AML-193 (cell line): ENCODE measurements at places on chromosomes 1 and 21.

- DNase-seq = no peak
These were observed 16.8 kb downstream of the MAB21L3 start for GRCh38 chr1:116127848-116128540.

- no peak for DNase-seq
These were observed 14.6 kb upstream of the RC3H1 start for GRCh38 chr1:174036798-174037197.

DNA sequence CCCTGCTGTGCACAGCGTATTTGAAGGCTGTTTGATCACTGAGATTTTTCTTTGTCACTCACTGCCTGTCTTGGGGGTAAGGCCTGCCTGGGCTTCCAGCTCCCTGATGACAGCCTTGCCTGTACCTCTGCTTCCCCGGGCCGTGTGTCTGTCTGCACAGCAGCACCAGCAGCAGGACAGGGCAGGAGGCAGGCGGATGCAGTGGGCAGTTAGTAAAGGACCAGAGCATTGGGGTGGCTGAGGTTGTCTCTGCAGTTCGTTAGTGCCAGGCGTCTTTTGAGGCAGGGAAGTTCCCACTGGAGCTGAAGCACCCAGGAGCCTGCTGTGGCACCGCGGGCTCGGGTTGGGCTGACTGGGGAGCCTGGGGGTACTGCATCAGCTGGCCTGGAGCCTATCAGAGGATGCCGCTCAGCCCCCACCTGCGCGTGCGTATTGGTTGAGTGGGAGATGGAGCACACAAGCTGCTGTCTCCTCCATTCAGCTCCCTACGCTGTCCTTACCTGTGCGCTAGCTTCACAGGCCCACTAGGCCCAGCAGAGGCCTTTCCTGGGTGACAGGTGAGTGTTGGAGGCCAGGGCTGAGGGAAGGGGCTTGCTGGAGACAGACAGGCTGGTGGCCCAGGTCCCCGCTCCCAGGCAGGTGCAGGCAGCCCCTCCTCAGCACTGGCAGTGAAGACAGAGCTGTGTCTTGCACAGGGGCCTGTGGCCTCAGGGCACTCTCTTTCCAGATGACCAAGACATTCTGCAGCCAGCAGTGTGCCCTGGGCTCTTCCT lies 28.2 kb downstream of the SNAP47 start:
- DNase-seq = no peak

- no peak for DNase-seq
These were observed 6.0 kb upstream of the PLA2G2C start for GRCh38 chr1:20192364-20192763.

- no peak for DNase-seq
These were observed 648.2 kb upstream of the NEGR1 start for GRCh38 chr1:72930528-72930927.

- no peak for DNase-seq
These were observed 40.5 kb downstream of the S100B start for GRCh38 chr21:46564391-46564790.

DNA sequence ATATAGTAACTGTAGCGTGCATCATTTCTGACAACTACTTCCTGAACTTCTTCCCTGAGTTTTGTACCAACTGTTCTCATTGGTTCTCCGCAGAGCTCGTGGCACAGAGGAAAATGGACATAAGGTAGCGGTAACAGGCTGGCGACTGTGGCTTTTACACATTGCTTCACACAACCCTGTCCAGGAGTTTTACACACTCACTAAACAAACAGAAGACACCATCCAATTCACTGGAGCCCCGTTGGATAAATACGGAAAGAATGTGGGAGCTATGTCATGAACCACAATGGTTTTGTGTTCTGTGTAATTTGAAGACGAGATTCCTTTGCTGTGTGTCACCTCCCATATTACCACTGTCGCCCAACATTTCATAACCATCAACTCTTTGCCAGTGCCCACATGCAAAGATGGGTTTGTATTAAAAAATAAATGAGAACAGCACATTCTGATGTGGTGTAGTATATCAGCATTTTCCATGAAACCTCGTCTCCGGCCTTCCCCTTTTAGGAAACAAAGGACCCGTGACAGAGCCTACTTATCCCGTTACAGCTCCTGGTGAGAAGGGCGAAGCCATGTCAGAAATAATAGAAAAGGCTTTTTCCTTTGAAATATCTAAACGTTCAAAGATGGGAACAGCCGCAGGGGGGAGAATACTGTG lies 47.4 kb upstream of the ENAH start:
- DNase-seq = no peak

GRCh38 chr1:88695781-88696180 lies 11.7 kb downstream of the PKN2 start:
- no peak for DNase-seq

- no peak for DNase-seq
These were observed 21.2 kb downstream of the KDM4A start for GRCh38 chr1:43671193-43671592.

DNA sequence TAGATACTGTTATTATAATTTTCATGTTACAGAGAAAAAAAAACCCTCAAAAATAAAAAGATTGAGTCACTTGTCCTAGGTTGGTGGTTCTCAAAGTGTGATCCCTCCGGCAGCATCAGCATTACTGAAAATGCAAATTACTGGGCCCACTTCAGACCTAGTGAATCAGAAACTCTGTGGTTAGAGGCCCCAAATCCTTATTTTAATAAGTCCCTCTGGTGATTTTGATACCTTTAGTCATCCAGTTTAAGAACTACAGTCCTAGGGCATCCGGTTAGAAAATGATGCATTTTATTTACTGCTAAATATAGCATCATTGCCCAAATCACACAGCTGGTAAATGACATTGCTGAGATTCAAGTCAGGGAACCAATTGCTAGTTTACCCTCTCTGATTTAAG lies 203.7 kb upstream of the RUNX1 start:
- DNase-seq = no peak

DNA sequence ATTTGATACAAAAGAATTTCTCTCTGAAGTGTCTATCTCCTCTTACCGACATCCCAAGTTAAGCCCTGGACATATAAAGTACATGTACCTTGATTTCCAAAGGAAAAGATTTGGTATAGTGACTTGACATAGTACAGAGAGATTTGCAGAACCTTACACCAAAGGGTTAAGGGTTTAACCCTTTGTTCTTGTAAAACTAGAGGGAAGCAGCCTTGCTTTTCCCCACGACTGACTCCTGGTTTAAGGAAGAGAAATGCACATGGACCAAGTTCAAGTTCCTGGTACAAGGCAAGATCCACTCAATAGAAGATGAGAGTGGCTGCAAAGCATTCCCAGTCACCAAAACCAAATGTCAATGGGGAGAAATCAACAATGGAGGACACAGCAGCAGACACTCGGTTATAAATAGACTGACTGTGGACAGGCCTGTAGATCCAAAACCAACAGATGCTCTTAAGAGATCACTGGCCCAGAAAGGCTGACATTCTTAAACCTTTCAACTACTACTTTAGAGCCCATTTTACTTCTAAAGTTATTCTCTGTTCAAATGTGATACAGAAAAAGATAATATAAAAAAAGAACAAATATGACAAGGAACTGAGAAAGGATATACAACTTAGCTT lies 69.4 kb downstream of the PUM1 start:
- no peak for DNase-seq

GRCh38 chr1:67705735-67706453 lies 20.9 kb downstream of the GADD45A start:
- no peak for DNase-seq

DNA sequence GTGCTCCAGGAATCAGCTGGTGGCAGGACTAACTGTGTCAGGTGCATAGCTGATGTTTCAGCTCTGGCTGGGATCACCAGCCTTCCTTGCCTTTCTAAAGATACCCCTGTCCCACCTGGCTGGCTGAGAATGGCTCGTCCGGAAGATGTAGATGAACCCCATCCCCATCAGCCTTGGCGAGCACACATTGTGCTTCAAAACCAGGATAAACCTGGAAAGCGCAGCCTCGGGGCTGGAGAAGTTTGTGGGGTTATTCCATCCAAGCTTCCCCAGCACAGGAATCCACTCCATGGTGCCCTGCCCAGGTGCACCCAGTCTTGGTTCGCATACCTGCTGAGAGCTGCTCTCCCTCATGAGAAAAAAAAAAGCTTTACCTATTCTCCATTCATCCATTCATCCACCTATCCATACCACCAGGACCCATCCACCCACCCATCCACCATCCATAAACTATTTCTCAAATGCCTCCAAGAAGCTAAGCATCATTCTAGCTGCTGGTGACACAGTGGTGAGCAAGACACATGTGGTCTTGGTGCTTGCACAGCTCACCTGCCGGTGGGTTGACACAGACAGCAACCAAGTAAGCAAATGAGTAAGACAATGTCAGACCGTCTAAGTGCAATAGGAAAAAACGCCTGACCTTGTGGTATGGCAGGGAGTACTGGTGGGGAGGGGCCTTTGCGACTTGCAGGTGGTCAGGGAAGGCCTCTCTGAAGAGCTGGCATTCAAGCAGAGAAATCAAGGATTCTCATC lies 94.0 kb downstream of the DMRTB1 start:
- DNase-seq = no peak

- no peak for DNase-seq
These were observed 2.8 kb upstream of the SEC22B start for GRCh38 chr1:120178799-120179756.

GRCh38 chr1:234837713-234838112 lies 227.7 kb upstream of the IRF2BP2 start:
- DNase-seq = no peak

DNA sequence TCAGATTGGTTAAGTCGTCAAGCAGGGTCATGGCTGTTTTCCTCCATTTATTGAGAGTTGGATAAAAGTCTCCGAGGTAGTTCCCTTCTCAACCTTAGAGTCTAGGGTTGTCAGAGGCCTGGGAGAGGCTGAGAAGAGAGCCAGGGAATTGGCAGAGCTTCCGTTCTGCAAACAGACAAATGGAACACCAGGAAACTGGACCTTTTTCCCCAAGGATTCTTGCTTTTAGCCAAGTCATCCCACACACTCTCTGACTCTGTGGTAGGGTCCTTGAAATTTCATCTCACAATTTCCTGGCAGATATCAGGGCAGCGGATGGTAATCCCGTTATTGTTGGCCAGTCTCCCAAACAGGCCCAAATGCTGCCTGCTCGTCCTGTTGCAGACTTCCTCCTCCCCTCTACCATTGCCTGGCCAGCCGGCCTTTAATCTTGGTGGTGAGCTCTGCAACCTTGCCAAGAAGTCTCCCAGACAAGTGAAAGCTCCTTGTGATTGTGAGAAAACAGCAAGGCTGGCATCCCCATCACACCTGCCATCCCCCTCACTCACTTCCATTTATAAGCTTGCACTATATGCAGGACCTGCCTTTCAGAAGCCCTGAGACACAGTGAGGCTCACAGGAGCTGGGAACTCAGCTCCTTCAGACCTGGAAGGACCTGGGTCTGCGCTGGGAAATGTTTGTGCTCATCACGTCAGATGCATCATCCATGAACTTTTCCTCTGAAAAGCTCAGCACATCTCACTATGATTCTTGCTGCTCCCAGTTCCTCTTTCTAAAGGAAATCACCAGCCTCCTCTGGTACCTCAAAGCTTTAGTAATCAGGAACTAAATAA lies 13.7 kb upstream of the SRP9 start:
- no peak for DNase-seq

DNA sequence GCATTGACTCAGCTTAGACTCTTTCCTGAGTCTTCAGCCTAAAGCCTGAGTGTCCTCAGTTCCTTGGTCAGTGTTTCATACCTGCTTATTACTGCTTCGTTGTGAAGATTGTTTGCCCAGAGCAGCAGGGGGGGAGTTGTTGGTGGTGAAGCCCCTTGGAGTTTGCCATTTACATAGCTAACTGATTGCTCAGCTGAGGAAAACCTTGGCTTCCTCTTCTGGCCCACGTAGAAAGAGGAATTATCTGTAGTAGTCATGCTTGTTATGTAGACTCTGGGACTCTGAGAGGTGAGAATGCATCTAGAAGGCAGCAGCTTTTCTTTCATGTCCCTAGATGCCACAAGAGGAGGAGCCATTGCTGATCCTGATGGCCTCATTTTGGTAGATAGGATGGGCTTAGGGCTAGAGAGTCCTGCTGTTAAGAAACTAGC lies 125.9 kb downstream of the MAST2 start:
- DNase-seq = peak; percentile 8

DNA sequence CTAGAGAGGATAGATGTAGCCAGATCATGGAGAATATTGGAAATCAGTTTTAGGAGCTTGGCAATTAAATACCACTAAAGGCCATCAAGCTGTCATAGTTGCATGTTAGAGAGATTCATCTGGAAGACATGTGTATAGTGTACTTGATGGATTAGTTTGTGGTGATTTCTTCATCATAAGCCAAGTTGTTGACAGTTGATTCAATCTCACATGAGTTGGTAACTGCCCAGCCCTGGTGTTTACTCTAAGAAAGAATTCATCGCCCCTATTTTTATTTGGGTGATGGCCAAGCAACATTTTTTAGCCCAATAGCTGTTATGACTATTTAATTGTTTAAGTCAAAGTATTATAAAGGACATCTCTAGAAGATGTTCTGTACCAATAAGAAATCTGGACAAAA lies 737.6 kb downstream of the PLA2G4A start:
- DNase-seq = no peak

GRCh38 chr1:53710584-53710983 lies 28.4 kb downstream of the GLIS1 start:
- no peak for DNase-seq

DNA sequence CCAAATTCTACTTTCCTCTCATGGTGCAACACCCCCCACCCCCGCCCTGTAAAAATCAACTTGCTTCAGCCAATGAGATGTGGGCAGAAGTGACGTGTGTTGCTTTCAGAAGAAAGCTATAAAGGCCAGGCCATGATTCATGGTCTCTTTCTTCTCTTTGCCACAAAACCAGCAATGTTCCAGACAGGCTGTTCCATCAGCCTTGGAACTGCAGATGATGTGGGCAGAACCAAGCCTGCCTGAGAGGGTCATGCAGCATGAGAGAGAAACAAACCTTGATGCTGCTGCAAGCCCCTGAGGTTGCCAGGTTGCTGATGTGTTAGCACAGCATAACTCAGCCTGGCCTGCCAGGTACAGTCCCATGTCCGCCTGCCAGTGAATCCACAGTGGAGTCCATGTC lies 41.8 kb downstream of the MIS18A start:
- no peak for DNase-seq

DNA sequence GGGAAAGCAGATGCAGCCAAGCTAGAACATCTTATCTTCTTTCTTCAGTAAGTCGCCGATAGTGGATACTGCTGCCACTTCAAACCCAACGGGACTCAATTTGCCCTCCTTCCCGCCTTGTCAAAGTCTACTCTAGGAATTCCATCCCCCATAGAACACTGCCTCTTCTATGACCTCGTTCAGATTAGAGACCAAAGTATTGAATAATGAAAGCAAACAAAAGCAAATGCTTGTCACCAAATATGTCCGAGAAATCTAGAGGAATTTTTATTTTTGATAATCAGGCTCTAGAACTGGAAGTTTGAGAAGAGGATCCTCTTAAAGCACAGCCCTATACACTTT lies 853 bp upstream of the RRAGC start:
- DNase-seq = no peak

GRCh38 chr1:110119843-110120242 lies 7.6 kb downstream of the UBL4B start:
- no peak for DNase-seq

GRCh38 chr1:71428029-71428428 lies 347.2 kb upstream of the ZRANB2 start:
- DNase-seq = no peak
